Cardiac atrium fibroblast (primary cell): ENCODE measurements at places on chromosomes 11 and 22. TPM values are rescaled to one million over a fixed set of nuclear protein-coding genes. Genes with fewer than 3 reads are reported as not detected.

Gene C11orf16
- not detected in 2 replicates for total RNA-seq

Gene NDUFV1
- 199 and 234 TPM in 2 replicates for total RNA-seq

Gene BTG4
- total RNA-seq: not detected in 2 replicates

Gene TBX1
- 0.18 TPM in 1 of 2 replicates, not detected in the other for total RNA-seq

Gene KRTAP5-10
- total RNA-seq: not detected in 2 replicates

Gene KCNK4
- total RNA-seq: not detected in 2 replicates

Gene CBX7
- total RNA-seq: 2.3 and 2.4 TPM in 2 replicates

Gene DUSP8
- 0.32 and 0.72 TPM in 2 replicates for total RNA-seq

Gene TSPAN18
- 2.7 and 3.2 TPM in 2 replicates for total RNA-seq

Gene P4HA3
- total RNA-seq: 8.1 and 18.3 TPM in 2 replicates

Gene TMEM191B
- total RNA-seq: 0.97 TPM in 1 of 2 replicates, not detected in the other

Gene ZP1
- total RNA-seq: 0.18 and 0.81 TPM in 2 replicates

Gene OTOG
- total RNA-seq: not detected in 2 replicates
